ENCODE measurements at places on chromosomes 12 and 14. TPM values are rescaled to one million over a fixed set of nuclear protein-coding genes. Genes with fewer than 3 reads are reported as not detected.

- peaks cover 20% of the 10 kb centered on the region for H3K27me3 ChIP-seq
- DNase-seq = no peak
- H3K4me1 ChIP-seq = no peaks in the 10 kb centered on the region
- no peak overlapping the region for H3K4me3 ChIP-seq
- no peak overlapping the region for H3K27ac ChIP-seq
These were observed 94.7 kb upstream of the GSC start for GRCh38 chr14:94864387-94865195.

GRCh38 chr12:59500335-59500734, 95.5 kb upstream of the SLC16A7 start:
- no peak for DNase-seq
- no peaks in the 10 kb centered on the region for H3K36me3 ChIP-seq
- H3K4me3 ChIP-seq = no peak overlapping the region
- no peak overlapping the region for H3K27ac ChIP-seq
- no peaks in the 10 kb centered on the region for H3K27me3 ChIP-seq
- peaks cover 9% of the 10 kb centered on the region for H3K4me1 ChIP-seq

GRCh38 chr12:95396849-95397468, 77.0 kb upstream of the METAP2 start:
- no peak for DNase-seq
- peaks cover 2% of the 10 kb centered on the region for H3K36me3 ChIP-seq
- H3K4me3 ChIP-seq = no peak overlapping the region
- H3K27ac ChIP-seq = no peak overlapping the region

- DNase-seq = no peak
- H3K27ac ChIP-seq = no peak overlapping the region
- no peak overlapping the region for H3K4me3 ChIP-seq
- no peaks in the 10 kb centered on the region for H3K36me3 ChIP-seq
These were observed 126.0 kb downstream of the VEZT start for GRCh38 chr12:95343461-95344230.

GRCh38 chr14:76948213-76948947, 80.1 kb downstream of the IRF2BPL start:
- H3K27ac ChIP-seq = no peak overlapping the region
- no peak for DNase-seq
- no peaks in the 10 kb centered on the region for H3K36me3 ChIP-seq
- no peaks in the 10 kb centered on the region for H3K27me3 ChIP-seq
- peaks cover 36% of the 10 kb centered on the region for H3K4me1 ChIP-seq

Gene ITGB7
- total RNA-seq = 567 TPM

Gene CARMIL3
- total RNA-seq = 2.9 TPM
